ENCODE measurements at places on chromosomes 6 and 20.

DNA sequence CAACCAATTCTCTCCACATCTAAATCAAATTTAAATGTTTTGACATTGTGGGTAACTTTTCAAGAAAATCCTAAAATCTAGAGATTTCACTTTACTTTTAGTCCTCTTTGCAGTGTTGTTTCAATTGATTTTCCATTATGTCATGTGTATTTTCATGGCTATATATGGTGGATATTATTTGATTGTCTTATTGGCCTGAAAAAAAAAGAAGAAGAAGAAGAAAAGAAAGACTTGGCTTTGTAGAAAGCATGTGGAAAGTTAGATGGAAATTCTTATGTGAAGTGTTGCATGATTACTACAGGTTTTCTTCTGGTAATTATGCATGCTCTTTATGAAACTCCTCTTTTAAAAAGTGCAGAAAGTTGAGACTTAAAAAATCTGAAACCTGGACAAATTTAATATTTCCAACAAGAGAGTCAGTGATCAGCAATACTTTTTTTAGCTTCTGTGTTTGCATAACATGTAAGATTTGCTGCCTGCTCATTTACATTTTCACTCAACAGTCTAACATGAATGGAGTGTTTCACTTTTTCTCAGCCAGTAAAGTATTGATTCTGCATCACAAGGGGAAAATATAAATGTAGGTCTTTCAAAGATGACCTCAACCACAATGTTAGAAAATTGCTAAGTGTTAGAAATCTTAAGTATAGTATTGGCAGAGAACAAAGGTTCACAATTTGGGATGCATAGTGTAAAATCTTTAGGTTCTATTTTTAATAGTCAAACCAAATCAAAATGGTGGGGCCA is 438.7 kb downstream of the BCKDHB start:
- no peak for DNase-seq

- DNase-seq, result no peak
Measured at GRCh38 chr6:169263836-169264608, 10.4 kb upstream of the THBS2 start.

DNA sequence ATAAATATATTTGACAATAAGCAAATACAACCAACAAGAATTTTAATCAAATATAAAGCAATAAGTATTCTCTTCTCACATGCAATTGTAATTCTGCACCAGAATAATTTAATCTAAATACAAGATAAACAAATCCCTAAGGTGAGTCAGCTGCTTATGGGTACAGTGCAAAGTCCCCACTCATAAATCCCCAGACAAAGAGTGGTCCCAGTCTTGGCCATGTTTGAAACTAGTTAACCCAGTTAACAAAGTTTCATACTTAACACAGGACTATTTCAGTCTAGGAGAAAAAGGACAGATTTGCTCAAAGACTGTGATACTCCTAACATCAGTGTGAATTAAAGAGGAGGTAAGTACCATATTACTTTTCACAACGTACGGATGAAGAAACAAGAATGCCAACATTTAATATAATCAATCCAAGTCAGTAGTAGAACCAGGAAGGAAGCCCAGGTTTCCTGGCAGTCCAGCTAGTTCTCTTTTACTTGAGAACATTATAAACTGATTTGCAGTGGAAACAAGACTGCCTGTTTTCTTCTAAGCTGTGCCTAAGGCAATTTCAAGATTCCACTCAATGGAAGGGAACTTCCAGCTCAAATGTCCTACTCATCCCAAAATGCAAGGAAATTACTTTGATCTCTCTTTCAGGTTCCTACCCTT is 10.4 kb downstream of the SAMD3 start:
- no peak for DNase-seq

GRCh38 chr6:52598123-52598823 is 21.4 kb upstream of the TRAM2 start:
- peak; percentile 89 for DNase-seq

GRCh38 chr6:42269974-42270510 is 52.4 kb upstream of the MRPS10 start:
- no peak for DNase-seq

DNA sequence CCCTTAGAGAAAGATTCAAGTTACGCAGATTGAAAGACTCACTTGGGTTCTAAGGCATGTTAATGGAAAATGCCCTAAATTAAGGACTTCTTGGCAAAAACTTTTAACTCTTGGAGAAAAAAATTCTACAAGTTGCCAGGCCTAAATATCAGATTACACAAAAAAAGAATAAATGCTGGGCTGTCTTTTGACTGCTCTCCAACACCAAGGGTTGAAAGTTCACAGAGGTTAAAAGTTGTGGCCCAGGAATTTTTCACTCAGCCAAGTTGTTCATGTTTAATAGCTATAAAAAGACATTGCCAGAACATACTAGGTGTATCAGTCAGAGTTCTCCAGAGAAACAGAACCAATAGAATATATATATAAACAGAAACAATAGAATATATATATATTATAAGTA is 268.4 kb upstream of the PRND start:
- no peak for DNase-seq

Data from ecto neural progenitor cell (in vitro differentiated cells).